NCI-H526 treated with DMSO at 0.1 percent for 48 hours (cell line): ENCODE measurements at places on chromosomes 16 and 17.

GRCh38 chr17:58532555-58532951 is 18.1 kb upstream of the MTMR4 start:
- DNase-seq = no peak

DNA sequence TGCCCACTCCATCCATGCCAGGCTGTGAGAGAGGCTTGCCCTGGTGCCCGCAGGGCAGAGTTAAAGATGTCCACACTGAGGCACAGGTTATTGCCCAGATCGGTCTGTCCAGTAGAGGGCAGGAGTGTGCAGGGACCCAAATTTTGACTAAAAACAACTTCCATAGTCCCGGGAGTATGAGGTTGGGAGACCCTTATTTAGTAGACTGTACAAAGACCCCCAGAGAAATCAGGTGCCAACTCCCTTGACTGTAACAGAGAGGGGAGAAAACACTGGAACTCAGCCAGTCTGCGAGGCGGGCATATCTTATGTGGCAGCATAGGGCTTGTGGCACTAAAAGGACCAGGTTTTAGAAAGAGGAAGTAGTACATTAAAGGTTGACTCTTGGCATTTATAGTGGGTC is 43.4 kb downstream of the HNF1B start:
- DNase-seq = no peak

DNA sequence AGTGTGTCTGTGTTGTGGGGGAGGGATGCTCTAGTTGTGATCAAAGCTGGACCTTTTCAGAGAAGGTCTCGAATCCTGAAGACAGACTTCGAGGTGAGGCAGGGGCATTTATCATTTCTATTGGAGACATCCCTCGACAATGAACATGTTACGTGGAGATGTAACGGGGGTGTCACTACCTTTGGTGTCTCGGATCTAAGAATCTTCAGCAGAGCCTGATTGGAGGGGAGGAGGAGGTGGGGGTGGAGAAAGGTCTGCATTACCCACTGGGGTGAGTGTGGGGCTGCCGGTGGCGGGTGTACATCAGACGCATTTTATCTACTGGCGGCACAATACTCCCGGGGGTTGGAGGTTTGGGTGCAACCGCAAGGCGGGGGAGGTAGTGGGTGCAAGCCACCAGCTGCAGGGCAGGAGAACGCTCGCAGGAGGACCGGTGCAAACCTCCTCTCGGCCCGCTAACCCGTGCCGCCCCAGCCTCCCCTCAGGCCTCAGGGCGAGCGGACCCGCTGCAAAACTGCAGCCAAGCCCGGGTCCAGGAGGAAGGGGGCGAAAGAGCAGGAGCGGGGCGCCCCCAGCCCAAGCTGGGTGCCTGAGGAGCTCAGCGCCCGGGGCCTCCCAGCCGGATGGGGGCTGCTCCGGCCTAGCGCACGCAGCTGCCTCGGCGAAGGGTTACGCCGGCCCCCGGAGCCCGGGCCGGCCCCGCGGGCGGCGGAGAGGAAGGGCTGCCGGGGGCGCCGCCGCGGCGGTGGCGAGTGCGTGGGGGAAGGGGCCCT is 735 bp downstream of the ZNF652 start:
- DNase-seq = peak; percentile 50

DNA sequence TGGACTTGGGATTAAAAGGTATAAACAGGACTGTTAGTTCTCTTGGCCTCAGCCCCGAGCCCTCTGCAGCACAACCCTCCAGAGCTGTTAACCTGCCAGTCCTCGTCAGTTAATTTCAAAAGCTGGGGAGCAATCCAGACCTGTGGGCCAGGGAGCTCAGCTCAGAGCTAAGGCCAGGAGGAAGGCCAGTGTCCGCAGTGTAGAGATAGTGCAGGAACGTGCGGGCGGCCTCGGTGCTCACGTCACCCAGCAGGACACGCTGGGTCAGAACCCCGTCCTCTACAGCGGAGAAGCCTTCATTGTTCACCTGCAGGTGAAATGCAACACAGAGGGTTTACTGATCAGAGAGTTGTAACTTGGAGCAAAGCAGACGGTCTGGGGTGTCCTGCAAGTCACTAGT is 15.4 kb upstream of the NLRC3 start:
- DNase-seq = no peak

GRCh38 chr16:24151482-24151939 is 104.6 kb upstream of the CACNG3 start:
- DNase-seq = no peak

DNA sequence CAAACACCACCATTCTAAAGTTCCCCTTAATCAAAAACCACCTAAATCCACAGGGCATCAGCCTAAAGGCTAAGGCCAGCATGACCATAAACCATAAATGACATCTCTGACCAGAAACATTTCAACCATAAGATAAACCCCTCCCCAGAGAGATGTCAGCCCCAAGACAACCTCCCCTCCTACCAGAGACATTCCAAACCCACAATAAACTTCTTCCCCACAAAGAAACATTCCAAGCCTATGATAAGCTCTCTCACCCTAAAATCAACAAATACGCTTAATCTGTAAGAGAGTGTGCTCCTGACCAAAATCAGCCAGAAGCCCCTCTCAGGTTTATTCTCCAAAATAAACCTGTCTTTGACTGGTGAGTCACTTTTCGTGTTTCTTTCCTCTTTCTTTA is 54.8 kb downstream of the SLFN5 start:
- no peak for DNase-seq

DNA sequence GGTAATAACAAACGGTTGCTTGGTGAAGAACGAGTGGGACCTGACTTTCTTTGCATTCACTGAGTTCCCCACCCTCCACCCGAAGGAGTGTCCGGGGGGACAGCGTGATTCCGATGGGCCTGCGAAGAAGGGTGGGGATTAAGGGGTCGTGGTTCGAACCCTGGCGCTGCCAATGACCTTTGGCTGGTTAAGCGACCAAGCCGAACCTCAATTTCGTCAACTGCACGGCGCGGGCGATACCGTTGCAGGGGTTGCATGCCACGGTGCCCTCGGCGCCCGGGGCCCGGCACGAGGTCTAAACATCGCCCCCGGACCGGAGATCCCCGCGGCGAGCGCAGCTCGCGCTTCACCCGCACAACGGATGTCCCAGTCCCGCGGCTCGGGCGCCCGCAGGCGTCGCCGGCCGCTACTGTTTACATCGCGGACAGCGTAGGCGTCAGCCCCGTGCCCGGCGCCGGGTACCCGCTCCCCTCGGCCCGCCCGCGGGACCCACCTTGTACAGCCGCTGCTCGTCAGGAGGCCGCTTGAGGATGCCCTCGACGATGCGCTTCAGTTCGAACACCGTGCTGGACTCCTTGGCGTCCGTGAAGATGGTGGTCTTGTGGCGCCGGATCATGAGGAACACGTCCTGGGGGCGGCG is 460 bp downstream of the ELOB start:
- DNase-seq = no peak

- DNase-seq = no peak
These were observed 15.8 kb upstream of the CLEC18A start for GRCh38 chr16:69935278-69935711.

DNA sequence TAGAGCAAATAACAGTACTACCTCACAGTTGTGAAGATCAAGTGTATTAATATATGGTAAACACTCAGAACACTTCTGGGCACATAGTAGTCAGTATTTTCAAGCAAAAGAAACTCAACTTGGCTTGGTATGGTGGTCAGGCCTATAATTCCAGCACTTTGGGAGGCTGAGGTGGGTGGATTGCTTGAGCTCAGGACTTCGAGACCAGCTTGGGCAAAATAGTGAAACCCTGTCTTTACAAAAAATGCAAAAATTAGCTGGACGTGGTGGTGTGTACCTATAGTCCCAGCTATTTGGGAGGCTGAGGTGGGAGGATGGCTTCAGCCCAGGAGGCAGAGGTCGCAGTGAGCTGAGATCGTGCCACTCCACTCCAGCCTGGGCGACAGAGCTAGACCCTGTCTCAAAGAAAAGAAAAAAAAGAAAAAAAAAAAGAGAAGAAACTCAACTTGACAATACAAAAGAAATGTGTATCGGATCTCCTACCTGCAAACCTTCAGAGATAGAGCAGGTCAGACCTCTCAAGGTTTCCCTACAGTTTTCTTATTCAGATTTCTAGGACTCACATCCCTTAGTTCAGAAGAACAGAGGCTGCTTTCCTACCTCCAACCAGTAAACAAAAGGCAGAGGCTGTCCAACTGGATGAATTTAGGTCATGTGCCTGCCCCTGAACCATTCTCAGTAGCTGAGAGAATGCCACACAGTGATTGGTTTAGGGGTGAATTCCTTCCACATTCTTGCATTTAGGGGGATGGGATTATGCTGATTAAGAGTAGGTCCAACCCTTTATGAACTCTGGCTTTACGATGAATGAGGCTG is 1.7 kb upstream of the KPNA2 start:
- no peak for DNase-seq

DNA sequence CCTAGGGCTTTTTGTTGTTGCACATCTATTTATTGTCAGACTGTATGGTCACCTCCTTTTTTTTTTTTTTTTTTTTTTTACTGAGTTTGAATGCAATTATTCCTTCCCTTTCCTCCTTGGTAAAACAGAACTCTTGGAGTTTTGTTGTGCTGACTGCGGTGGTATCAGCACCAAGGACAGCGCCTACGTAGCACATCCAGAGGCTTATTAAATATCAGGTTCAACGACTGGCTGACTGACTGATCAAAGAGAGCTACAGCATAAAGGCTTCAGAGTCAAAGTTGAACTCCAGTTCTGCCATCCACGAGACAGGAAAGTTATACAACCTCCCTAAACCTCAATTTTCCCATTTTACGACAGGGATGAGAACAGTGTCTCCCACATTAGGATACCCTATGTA is 86.1 kb upstream of the RBFOX1 start:
- no peak for DNase-seq

DNA sequence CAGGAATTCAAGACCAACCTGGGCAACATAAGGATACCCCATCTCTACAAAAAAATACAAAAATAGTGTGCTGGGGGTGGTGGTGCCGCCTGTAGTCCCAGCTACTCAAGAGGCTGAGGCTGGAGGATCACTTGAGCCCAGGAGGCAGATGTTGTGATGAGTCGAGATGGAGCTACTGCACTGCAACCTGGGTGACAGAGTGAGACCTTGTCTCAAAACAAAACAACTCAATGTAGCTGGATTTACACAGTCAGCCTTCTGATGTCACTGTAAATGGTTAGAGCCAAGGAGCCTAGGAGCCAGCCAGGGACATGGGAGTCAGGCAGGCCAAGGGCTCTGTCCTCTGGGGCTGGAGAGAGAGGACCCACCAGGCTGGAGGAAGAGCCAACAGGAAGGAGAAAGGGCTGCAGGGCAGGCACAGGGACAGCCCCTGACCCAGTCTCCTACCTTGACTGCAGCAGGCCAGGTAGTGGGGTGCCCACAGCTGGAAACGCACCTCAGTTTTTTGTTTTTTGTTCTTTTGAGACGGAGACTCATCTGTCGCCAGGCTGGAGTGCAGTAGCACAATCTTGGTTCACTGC is 8.4 kb downstream of the CDIPT start:
- no peak for DNase-seq

- DNase-seq = no peak
These were observed 16.4 kb upstream of the CPSF4L start for GRCh38 chr17:73278049-73278464.

DNA sequence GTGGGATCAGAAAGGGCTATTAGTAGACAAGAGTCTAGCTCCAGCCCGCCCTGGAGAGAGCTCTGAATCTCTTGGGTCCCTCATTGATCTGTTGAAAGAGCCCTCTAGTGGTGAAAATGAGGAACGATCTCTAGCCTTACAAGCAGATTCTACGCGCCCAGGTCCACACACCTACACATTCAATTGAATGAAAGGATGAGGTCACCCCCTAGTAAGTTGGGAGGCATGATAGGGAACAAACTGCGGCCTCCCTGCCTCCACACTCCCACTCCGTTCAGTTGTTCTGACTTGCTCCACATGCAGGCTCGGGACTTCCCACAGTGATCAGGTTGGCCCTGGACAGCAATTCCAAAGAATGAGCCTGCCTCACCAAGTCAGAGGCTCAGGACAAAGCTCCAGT is 2.9 kb upstream of the CACNG3 start:
- DNase-seq = no peak

GRCh38 chr17:72502371-72503341 is 381.8 kb downstream of the SOX9 start:
- DNase-seq = no peak

GRCh38 chr17:17672453-17673368 is 8.5 kb upstream of the RAI1 start:
- DNase-seq = no peak

DNA sequence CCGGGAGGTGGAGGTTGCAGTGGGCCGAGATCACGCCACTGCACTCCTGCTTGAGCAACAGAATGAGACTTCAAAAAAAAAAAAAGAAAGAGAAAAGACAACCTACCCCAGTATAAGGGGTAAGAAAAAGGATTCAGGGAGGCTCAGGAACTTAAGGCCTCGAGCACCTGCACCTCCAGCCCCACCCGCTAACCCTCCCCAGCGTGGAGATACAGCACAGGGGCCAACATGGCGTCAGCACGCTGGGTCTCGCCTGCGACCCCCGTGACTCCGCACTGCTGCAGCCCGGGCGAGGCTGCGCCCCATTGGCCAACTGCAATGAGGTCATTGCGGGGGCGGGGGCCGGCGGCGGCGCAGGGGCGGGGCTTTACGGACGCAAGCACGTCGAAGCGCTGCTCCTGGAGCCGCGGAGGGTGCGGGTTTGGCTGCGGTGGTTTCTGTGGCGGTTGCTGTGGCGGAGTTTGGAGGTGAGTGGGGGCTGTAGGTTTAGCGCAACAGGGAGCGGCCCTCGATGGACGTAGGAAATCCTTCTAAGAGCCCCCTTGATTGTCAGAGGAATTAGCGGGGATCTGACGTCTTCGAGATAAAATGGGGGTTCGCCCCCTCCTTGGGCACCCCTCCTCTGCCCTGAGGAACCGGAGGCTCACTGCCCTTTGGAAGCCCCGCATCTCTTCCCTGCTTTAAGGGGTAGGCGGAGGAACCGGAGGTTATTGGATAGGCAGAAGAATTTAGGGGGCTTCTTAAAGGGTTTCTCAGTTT is at the start of gene ATP6V0A1:
TSS of gene ATP6V0A1 (plus strand) at position 382 of the 759 bp plus-strand sequence. CDS start 2,017 bp downstream, outside the sequence.
- peak; percentile 79 for DNase-seq

- DNase-seq = no peak
These were observed 47.7 kb downstream of the BEAN1 start for GRCh38 chr16:66474750-66475199.

DNA sequence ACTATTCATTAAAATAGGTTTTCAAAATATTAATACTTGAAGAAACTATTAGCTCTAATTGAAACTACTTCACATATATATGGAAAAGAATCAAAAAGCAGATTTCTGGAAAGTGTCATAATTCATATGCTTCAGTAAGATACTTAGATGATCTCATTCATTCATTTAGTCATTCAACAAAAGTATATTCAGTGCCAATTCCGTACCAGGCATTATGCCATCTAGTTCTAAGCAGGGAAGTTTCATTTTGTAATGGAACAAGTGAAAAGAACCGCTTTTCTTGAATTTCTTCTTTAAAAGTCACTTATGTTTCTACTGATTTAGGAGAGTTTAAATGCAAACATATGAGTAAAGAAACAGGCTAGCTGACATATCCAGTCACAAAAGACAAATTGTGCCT is 118.3 kb upstream of the FAM20A start:
- no peak for DNase-seq
